ENCODE measurements at places on chromosomes 7 and 10. TPM values are rescaled to one million over a fixed set of nuclear protein-coding genes. Genes with fewer than 3 reads are reported as not detected.

DNA sequence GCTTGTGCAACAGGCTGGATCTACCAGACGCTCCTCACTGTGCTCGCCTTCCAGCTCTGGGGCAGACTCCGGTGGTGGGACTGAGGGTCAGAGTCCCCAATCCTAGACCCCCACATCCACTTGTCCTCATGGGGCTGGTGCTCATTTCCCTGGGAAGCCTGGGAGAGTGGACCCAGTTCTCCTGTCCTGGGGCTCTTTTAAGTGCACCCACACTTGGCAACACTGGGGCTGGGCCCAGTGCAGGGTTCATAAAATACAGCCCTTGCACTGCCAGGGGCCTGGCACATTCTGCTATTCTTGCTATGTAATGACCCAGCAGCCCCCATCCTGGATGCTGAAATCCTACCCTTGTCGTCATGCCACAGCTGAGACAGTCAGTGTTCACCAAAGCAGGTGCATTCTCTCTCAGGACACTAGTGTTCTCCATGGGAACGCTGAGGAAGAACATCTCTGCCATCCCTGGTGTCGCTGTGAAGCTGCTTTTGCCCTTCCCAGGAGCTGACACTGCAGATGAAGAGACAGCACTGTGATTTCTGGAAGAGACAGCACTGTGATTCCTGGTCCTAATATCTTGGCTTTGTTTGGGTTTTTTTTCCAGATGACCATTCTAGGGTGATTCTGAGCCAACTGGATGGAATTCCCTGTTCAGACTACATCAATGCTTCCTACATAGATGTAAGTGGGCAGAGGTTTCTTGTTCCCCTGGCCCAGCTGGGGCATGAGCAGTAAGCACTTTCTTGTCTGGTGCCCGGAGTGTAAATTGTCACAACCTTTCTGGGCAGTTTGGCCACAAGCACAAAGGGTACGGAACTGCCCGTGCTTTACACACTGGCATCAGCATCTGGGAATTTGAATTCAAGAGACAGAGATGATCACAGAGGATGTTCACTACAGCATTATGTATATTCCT, 65.6 kb downstream of the MKI67 start:
- no peak for DNase-seq

GRCh38 chr10:101986624-101986971, 69.4 kb downstream of the ARMH3 start:
- peak; percentile 55 for DNase-seq

- DNase-seq = no peak
Measured at GRCh38 chr7:44287488-44288380, 37.7 kb downstream of the CAMK2B start.

- no peak for DNase-seq
Measured at GRCh38 chr7:102982235-102982634, 69.4 kb downstream of the LRRC17 start.

DNA sequence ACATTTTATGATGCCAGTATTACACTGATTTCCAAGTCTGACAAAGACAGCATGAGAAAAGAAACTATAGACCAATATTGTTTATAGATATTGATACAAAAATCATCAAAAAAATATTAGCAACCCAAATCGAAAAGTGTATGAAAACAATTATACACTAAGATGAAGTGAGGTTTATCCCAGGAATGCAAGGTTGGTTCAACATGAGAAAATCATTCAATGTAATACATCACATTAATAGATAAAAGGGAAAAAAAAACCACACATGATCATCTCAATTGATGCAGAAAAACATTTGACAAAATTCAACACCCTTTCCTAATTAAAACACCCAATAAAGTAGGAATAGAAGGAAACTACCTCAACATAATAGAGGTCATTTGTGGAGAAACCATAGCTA, 153.9 kb downstream of the DNAJC1 start:
- DNase-seq = no peak

DNA sequence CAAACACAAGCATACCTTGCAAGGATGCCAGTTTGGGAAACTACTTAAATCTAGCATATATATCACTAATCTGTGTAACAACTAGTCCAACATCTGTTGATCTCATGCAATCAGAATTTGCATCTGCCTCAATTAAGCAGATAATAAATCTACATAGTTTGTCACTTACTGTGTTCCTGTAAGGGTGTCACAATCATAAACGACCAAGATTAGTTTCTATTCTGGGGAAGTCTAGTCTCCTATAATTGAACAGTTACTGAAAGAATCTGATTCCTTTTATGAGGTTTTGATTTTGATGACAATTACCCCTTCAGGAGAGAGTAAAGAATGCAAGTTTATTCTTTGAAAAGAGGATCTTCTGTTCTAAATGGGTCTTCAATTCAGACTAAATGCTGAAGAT, 85.5 kb upstream of the LRRN3 start:
- no peak for DNase-seq

DNA sequence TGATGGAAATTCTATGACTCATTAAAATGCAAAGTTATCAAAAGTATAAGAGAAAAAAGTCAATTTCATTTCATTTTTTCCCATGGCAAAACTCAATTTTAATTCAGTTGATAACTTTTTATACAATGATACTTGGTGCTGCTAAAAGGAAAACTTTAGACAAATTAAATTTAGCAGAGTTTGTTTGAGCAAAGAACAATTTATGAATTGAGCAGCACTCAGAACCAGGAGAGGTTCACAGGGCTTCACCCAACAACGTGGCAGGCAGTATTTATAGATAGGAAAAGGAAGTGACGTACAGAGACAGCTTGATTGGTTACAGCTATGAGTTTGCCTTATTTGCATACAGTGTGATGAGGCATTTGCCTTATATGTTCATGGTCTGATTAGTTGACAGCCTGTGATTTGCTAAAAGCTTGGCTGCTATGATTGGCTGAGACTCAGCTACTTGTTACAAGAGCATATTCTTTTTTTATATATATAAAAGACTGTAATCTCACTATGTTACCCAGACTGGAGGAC, 157.2 kb upstream of the CELF2 start:
- no peak for DNase-seq

- DNase-seq = no peak
Measured at GRCh38 chr10:36280890-36281499, 638.9 kb upstream of the FZD8 start.

DNA sequence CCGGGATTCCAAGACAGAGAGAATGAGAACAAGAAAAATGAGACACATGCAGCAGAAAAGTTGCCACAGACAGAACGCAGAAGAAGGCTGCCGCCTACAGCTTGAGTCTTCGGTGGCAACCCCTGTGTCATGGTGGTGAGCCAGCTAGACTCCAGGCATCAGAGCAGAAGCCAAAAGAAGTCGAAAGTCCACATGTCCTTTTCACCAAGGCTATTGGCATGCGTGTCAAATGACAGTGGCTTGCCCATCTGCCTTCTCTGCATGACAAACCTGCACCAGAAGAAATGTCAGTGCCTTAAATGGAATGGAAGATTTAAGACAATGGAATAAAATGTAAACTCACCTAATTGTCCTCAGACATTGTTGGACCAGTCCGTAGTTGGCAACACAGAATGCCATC, 93.9 kb upstream of the NPSR1 start:
- DNase-seq = no peak

DNA sequence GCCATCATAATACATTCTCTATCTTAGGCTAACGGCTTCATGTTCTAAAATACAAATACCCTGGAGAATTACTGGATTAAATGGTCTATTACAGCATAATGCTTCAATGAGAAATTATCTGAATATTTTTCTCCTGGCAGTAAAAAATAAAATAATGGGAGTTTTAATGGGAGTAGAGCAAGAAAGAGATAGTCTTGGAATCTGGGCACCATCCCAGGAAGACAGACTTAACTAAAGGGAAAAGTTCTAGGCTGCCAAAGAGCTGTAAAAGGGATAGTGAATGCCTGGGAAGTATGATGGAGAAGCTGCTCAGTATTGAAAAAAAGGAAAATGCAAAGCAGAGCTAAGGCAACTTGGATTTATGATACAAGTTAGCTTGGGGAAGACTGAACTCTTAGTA, 12.1 kb upstream of the SYPL1 start:
- DNase-seq = no peak

- DNase-seq = peak; percentile 54
Measured at GRCh38 chr10:93080350-93081046, 6.8 kb downstream of the CYP26A1 start.

DNA sequence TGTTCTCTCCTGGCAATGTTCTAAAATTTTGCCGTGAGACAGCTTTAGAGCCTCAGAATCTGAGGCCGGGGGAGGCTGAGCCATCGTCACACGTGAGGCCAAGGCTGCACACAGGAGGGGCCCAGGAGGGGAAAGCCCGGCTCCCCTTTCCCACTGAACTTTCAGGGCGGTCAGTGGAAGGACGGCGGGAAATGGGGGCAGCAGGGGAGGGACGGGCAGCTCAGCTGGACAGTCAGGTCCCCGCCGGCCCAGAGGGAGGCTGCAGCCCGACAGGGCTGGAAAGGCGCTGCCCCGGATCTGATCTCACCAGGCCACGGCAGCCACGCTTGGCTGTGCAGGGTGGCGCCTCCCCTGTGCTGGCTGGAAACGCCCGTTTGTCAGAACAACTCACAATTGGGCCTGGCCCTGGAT, 43.3 kb upstream of the ADGRA1 start:
- no peak for DNase-seq

DNA sequence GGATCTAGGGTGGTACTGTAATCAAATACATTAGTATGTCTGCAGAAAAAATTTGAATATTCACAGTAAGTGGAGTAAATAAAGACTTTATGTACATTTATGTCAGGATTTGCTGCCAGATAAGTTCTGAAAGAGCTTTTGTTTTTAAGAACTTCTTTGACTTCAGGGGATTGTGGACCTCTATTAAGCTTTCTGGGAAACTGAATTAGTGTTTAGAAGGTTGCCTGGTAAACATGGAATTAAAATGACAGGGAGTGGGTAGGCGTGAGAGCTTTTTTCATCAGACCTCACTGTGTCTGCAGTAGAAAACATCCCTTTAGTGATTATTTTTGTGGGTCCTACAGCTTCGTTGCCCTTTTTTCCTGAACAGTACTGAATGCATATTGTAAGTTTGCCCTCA, 15.7 kb downstream of the SDHAF3 start:
- DNase-seq = no peak

GRCh38 chr10:12390733-12391132, 41.4 kb downstream of the CAMK1D start:
- no peak for DNase-seq

GRCh38 chr7:6409944-6410693, 37.6 kb downstream of the DAGLB start:
- no peak for DNase-seq

GRCh38 chr7:41655426-41655825, 47.5 kb downstream of the INHBA start:
- DNase-seq = no peak

DNA sequence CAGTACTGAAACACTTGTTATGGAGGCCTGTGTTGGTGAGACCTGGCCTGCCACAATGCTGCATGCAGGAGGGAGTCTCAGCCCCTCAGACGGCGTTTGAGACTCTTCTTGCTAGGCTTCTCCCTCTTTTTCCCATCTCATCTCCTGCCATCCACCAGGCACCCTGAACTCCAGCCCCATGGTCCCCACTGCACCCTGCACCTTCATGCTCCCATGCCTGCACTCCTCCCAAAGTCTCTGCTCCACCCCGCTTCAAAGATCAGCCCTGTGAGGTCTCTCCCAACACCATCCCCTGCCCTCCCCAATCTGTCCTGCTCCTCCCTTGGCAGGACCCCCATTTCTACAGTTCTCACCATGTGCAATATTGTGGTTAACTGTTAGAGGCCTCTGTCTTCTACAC, 61.7 kb downstream of the VOPP1 start:
- DNase-seq = no peak

DNA sequence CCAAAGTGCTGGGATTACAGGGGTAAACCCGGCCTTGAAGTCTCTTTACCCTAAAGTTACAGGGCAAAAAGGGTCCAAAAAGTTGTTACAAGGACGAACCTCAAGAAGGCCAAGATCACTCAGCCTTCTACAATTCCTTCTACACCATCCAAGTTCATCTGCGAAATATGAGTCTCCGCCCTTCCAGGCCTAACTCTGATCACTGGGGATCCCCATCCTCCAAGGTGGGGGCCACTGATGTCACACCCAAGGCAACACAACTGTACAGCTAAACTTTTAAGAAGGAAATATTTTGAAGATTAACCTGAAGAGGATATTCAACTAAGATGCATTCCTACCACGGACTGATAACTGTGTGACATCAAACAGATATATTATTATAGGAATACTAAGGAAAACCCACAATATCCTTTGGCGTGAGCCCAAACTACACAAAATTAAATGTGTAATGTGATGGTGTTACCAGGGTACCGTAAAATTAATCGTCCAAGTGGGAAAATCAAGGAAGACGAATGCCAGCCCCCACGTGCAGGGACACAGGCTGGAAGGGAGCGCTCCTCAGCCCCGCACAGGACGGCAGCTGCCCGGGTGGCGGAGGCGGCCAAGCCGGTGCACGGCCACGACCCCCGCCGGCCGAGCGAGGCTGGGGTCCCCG, 1.0 kb downstream of the PAXIP1 start:
- DNase-seq = peak; percentile 23

GRCh38 chr10:4763513-4763912, 62.5 kb upstream of the AKR1E2 start:
- no peak for DNase-seq

GRCh38 chr10:78044699-78045098, 11.0 kb downstream of the RPS24 start:
- DNase-seq = no peak

GRCh38 chr7:56811081-56811480, 321.2 kb downstream of the ZNF479 start:
- no peak for DNase-seq

DNA sequence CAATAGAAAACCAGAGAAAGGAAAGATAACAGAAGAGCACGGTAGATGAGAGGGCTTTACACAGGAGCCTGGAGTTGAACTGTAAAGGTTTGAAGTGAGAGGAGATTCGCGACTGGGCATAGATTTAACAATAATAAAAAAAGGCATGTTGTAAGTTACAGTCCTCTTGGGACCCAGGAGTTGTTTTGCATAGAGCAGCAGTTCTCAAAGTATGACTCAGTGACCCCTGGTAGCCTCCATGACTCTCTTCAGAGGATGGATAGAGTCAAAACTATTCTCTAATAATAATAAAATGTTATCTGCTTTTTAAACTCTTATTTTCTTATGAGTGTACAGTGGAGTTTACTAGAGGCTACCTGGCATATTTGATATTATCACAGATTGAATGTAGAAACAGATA, 262.3 kb downstream of the SORCS3 start:
- no peak for DNase-seq

- DNase-seq = no peak
Measured at GRCh38 chr7:3561932-3562331, 260.9 kb downstream of the SDK1 start.

DNA sequence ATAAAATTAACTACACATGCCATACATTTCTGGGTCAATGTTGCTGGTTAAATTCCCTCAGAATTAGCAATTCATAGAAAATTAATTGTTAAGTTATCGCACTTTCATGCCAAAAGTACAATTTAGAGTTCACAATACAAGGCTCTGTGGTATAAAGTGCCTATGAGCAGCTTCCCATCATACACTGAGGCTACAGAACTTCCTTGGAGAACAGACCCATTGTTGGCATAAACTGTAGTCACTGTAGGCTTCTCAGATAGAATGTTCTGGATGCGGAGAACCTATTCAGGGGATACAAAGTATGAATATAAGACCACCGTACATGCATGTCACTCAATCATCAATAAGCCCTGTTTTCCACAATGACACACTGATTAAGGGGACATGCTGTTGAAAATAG, 9.0 kb upstream of the PON3 start:
- no peak for DNase-seq

Gene MOGAT3
- not detected for total RNA-seq

Gene EFCAB10
- not detected for total RNA-seq

Gene TMEM273
- not detected for total RNA-seq

Gene ASNS
- total RNA-seq = 24.0 TPM

Gene BZW2
- total RNA-seq = 85.9 TPM

All from A172 (cell line).